ENCODE measurements at places on chromosomes 1 and 21. TPM values are rescaled to one million over a fixed set of nuclear protein-coding genes. Genes with fewer than 3 reads are reported as not detected.

DNA sequence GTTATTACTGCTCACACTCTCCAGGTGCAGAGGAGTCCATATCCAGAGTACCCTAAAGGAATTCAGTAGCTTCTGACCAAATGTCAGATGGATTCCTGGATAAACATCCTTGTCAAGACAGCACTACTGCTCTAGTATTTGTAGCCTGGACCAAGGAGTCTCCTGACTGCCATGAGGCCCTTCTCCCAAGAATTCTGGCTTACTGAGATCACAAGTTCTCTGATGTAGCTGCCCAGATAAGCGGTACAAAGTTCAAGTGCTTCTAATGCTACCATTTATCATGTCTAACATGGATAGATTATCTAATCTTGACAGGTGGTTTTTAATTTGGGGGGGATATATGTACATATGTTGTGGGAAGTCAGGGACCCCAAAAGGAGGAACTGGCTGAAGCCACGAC lies 196.6 kb upstream of the HMCN1 start:
- no peak for DNase-seq
- H3K27me3 ChIP-seq: no peaks in the 10 kb centered on the region
- H3K27ac ChIP-seq: no peak overlapping the region
- H3K4me3 ChIP-seq: no peak overlapping the region
- H3K4me1 ChIP-seq: peaks cover 16% of the 10 kb centered on the region

DNA sequence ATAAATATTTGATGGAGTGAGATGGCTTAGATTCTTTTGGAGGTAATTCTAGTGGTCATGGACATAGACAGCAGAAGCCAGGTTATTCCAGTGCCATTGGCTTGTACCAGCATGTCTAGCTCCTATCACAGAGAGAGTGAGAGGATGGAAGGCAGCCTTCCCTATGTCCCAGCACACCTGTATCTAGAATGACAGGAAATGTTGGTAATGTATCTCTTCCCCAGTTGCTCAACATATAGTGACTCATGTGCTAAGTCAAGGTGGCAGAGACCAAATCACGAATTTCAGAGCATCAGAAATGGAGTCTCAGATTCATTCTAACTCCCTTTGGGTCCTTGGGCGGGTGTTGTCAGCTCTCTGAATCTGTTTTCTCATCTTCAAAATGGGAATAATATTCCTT lies 28.4 kb downstream of the METTL13 start:
- H3K4me1 ChIP-seq: no peaks in the 10 kb centered on the region
- no peak overlapping the region for H3K27ac ChIP-seq
- H3K4me3 ChIP-seq: no peak overlapping the region
- no peak for DNase-seq
- no peaks in the 10 kb centered on the region for H3K36me3 ChIP-seq

DNA sequence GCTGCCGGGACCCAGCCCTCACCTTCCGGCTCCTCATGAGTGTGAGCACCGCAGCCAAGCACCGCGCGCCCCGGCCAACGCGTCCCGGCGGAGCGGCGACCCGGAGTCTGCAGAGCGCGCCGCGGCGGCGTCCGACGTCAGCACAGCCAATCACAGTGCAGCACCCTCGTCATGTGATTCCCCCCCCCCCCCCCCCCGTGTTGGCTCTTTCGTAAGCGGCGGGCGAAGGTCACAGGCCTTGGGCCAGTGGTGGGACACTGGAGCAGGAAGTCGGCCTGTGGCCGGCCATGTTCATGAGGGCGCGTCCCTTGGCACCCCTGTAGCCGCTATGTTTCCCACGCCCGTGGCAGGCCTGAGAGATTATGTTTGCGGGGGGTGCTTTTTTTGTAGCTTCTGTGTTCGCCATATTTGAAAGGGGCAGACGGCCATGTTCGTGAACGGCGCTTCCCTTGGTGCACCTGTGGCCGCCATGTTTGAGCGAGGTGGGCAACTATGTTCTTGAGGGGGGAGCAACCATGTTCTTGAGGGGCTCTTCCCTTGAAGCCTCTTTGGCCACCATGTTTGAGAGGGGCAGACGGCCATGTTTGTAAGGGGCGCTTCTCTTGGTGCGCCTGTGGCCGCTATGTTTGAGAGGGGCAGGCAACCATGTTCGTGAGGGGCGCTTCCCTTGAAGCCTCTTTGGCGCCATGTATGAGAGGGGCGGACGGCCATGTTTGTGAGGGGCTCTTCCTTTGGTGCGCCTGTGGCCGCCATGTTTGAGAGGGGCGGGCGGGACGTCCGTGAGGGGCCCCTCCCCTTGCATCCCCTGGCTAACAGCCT lies at the start of gene C1orf174:
Gene C1orf174 (minus strand): TSS at position 123 of the 819 bp plus-strand sequence. CDS start 86 bp downstream, at position 37.
- H3K27ac ChIP-seq: peak within 1 kb of the TSS; percentile 98
- DNase-seq: peak; percentile 94
- H3K36me3 ChIP-seq: no peaks in the 10 kb centered on the region

GRCh38 chr1:205570173-205570501 lies 61.7 kb downstream of the ELK4 start:
- peaks cover 63% of the 10 kb centered on the region for H3K27me3 ChIP-seq
- H3K36me3 ChIP-seq: no peaks in the 10 kb centered on the region
- no peak for DNase-seq
- H3K4me1 ChIP-seq: no peaks in the 10 kb centered on the region
- no peak overlapping the region for H3K27ac ChIP-seq

Gene NBPF15
- polyA plus RNA-seq: 18.1 TPM

DNA sequence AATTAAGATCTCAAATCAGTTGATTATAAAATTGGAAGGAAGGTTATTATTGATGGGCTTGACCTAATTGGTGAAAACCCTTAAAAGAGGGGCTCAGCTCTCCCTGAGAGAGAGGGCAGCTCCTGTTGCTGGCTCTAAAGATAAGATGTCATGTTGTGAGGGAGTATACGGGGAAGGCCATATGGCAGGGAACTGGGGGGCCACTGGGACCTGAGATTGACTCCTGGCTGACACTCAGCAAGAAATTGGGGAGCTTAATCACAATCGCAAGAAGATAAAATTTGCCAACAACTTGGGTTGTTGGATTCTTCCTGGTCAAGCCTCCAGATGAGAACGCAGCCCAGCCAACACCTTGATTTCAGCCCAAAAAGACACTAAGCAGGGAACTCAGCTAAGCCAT lies 69.7 kb upstream of the KCNJ6 start:
- no peak for DNase-seq
- H3K27me3 ChIP-seq: peaks cover 20% of the 10 kb centered on the region
- no peak overlapping the region for H3K27ac ChIP-seq
- no peaks in the 10 kb centered on the region for H3K36me3 ChIP-seq

Gene SPRR3
- polyA plus RNA-seq: 2.6 TPM

GRCh38 chr1:171654201-171654941 lies 1.9 kb upstream of the MYOC start:
- peak; percentile 28 for DNase-seq
- no peak overlapping the region for H3K4me3 ChIP-seq
- no peaks in the 10 kb centered on the region for H3K36me3 ChIP-seq
- H3K27ac ChIP-seq: peak overlapping the region; percentile 78
- H3K27me3 ChIP-seq: no peaks in the 10 kb centered on the region
- peaks cover 35% of the 10 kb centered on the region for H3K4me1 ChIP-seq

DNA sequence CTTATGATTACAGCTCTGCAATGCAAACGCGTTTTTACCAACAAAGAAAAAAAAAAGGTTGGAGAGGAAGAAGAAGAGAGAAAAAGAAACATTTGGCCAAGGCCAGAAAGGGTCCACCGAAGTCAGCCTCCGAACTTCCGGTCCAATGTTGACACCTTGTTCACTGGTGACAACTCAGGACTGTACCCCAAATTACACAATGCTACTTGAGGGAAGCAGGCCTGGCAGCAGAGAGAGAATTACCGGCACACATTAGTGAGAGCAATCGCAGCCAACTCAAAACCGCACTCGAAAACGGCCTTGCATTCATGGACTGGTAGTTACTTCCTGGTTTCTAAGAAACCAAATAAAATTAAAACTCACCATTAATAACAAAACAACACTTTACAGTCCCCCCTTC lies 652.5 kb downstream of the KIF26B start:
- H3K4me3 ChIP-seq: no peak overlapping the region
- H3K27ac ChIP-seq: no peak overlapping the region
- no peaks in the 10 kb centered on the region for H3K4me1 ChIP-seq
- H3K36me3 ChIP-seq: no peaks in the 10 kb centered on the region
- no peaks in the 10 kb centered on the region for H3K27me3 ChIP-seq
- DNase-seq: no peak

Gene PGLYRP3
- not detected for polyA plus RNA-seq

DNA sequence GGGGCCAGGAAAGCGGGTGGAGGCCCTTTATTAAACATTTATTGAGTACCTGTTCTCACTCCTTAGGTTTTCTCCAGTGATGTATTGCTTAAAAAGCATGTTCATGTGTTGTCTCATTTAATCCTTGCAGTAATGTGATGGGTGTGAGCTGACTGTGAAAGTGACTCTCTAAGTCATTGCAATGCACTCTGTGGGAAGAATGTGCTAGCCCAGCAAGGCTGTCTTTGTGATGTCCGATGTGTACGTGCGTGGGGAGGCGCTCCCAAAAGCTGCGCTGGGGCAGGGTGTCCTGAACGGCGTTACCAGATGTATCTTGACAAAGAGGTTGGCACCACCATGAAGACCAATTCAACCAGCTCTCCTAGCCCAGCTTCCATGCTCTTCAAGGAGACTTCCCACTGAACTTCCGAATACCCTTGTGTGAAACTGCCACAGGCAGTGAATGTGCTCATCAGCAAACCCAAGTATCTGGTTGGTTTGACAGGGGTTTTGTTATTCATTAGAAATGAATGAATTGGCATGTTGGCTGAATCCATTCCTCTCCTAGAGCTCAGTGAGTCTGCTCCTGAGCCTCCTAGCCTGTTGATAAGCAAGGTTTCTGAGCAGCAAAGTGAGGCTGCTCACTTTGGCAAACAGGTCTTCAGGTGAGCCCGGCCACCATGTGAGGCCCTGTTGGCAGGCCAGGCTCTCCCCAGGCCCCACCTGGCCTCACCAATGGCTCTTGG lies 28.0 kb downstream of the NUAK2 start:
- peaks cover 17% of the 10 kb centered on the region for H3K4me1 ChIP-seq
- no peaks in the 10 kb centered on the region for H3K27me3 ChIP-seq
- peak overlapping the region; percentile 42 for H3K27ac ChIP-seq
- no peaks in the 10 kb centered on the region for H3K36me3 ChIP-seq
- H3K4me3 ChIP-seq: no peak overlapping the region

GRCh38 chr1:50976890-50977574 lies 7.0 kb downstream of the CDKN2C start:
- peak overlapping the region; percentile 99 for H3K27ac ChIP-seq
- H3K4me3 ChIP-seq: peak overlapping the region; percentile 94
- DNase-seq: peak; percentile 45
- no peaks in the 10 kb centered on the region for H3K27me3 ChIP-seq
- no peaks in the 10 kb centered on the region for H3K36me3 ChIP-seq

DNA sequence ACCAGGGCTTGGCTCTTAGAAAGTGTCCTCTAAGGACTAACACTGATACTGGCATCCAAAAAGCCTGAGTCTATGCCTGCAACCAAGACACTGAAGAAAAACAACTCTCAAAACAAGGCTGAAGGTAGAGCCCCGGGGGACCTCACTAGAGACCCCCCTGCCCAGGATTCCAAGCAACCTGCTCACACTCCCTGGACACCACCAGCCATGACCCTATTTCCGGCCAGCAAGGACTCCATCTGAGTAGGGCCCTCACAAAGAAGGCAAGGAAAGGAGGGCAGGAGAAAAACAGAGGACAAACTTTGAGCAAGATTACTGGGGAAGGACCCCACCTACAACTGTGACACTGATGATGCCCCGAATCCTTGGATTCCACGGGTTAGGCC lies 343.1 kb downstream of the NPHP4 start:
- no peaks in the 10 kb centered on the region for H3K4me1 ChIP-seq
- no peak for DNase-seq
- H3K27ac ChIP-seq: no peak overlapping the region
- no peaks in the 10 kb centered on the region for H3K36me3 ChIP-seq

DNA sequence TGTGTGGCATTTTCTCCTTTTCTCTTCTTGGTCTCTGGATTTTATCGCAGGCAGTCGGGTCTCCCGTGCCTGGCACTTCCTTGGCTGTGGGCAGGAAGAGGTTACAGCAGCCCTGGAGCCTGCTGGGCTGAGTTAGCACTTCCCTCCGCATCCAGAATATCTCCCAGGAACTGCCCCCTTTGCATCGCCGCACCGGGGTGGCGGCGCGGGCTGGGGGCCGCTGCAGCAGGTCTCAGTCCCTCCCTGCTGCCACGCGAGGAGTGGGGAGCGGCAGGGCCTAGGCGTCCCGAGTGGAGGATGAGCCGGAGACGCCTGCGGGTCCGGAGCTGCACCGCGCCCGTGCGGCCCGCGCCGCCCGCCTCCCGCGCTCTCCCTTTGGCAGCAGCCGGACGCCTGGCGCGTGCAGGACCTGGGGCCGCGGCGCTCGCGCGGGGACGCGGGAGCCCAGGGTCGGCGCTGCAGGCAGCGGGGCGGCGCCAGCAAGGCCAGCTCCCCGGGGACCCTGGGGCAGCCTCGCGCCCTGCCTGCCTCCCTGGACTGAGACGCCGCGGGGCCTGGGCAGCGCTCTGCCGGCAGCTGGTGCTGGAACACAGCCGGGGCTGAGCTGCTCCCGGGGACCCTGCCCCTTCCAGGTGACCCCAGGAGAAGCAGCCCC lies 192.8 kb downstream of the PRDM2 start:
- H3K36me3 ChIP-seq: no peaks in the 10 kb centered on the region
- H3K4me3 ChIP-seq: peak overlapping the region; percentile 51
- peak; percentile 29 for DNase-seq

GRCh38 chr1:77781683-77782082 lies 2.2 kb downstream of the MIGA1 start:
- no peak for DNase-seq
- H3K4me1 ChIP-seq: peaks cover 18% of the 10 kb centered on the region
- no peaks in the 10 kb centered on the region for H3K27me3 ChIP-seq
- no peak overlapping the region for H3K4me3 ChIP-seq

DNA sequence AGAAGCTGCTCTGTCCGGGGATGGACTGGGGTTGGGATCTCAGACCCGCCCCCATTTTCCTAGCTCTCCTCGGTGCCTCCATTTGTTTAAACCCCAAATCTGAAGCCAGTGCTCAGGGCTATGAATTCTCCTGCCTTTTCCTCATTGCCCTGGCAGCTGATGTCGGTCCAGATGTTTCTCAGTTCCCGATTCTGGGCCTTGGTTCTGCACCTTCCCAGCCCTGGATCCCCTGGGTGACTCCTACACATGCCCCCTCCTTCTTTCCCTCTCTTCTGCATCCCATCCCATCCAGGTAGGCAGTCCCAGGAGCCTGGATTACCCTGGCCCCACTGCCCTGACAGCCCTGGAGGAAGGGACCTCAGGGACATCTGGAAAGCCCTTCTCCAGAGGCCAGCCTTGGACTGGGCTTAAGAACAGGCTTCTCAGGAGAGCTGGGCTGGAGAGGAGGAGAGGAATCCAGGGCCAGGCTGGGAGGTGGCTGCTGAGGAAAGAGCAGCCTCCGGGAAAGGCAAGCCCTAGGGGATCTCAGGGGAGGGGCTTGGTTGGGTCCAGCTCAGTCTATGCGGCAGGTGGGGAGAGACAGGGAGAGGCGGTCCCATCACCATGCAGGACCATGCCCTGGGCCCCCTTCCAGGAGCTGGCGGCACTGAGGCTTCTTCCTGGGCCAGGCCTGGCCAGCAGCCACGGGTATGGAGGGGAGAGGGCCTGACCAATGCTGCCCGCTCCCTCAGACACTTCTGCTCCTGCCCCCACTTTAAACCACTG lies 6.8 kb upstream of the EPS8L3 start:
- H3K4me1 ChIP-seq: peaks cover 21% of the 10 kb centered on the region
- no peak overlapping the region for H3K27ac ChIP-seq
- H3K36me3 ChIP-seq: no peaks in the 10 kb centered on the region
- no peaks in the 10 kb centered on the region for H3K27me3 ChIP-seq
- peak; percentile 51 for DNase-seq
- H3K4me3 ChIP-seq: no peak overlapping the region

Data from heart right ventricle (tissue), 16 donors.